ENCODE measurements at places on chromosomes 11 and 22. TPM values are rescaled to one million over a fixed set of nuclear protein-coding genes. Genes with fewer than 3 reads are reported as not detected.

Gene SNX32
- total RNA-seq = not detected

Gene IL18BP
- 9.8 TPM for total RNA-seq

Gene IFITM1
- total RNA-seq = 6.1 TPM

Gene ASCL2
- total RNA-seq = not detected

Gene ARHGAP8
- total RNA-seq = 67.5 TPM

Gene MS4A3
- not detected for total RNA-seq

Gene PRR33
- total RNA-seq = not detected

Gene MICAL2
- total RNA-seq = 37.4 TPM

Gene TOP3B
- 50.1 TPM for total RNA-seq

Gene CASP5
- total RNA-seq = not detected

Gene KCNK4
- total RNA-seq = not detected

Gene RCOR2
- total RNA-seq = 10.8 TPM

Gene SLCO2B1
- total RNA-seq = 0.81 TPM

- no peak for DNase-seq
- no peak overlapping the region for H3K27ac ChIP-seq
- H3K36me3 ChIP-seq = no peaks in the 10 kb centered on the region
- no peaks in the 10 kb centered on the region for H3K4me1 ChIP-seq
- H3K27me3 ChIP-seq = no peaks in the 10 kb centered on the region
Measured at GRCh38 chr11:111067994-111068393, 177.5 kb upstream of the POU2AF2 start.

GRCh38 chr11:113578033-113578380 is 102.8 kb upstream of the DRD2 start:
- DNase-seq = no peak
- no peak overlapping the region for H3K27ac ChIP-seq
- H3K27me3 ChIP-seq = peaks cover 4% of the 10 kb centered on the region
- H3K36me3 ChIP-seq = no peaks in the 10 kb centered on the region

- no peaks in the 10 kb centered on the region for H3K36me3 ChIP-seq
- DNase-seq = no peak
- no peak overlapping the region for H3K27ac ChIP-seq
- no peaks in the 10 kb centered on the region for H3K4me1 ChIP-seq
- H3K27me3 ChIP-seq = no peaks in the 10 kb centered on the region
Measured at GRCh38 chr22:34113381-34113780, 193.1 kb upstream of the LARGE1 start.

GRCh38 chr11:119378851-119379465 is 2.5 kb downstream of the USP2 start:
- no peaks in the 10 kb centered on the region for H3K27me3 ChIP-seq
- peaks cover 36% of the 10 kb centered on the region for H3K4me1 ChIP-seq
- H3K36me3 ChIP-seq = no peaks in the 10 kb centered on the region

DNA sequence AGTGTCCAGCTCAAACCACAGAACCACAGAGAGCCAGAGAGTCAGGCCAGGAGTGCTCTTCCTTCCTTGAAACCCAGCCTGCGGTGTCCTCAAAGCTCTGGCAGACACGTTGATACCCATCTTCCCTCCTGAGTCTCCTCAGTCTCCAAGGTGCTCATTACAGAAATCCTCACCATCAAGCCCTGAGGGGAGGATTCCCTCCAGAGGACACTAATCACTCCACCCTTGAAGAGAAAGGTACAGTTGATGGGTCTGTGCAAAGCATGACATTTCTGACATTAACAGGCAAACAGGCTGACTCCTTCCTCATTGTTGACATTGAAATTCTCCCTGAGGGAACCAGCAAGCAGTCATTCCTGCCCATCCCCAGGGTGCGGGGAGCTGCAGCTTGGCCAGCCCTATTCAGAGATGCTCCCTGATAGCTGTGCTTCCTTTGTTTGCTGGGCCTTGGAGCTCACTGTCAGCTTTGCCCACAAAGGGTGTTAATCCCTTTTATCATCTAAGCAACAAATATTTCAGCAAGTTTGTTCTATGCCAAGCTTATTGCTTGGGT is 101.7 kb upstream of the CSNK2A3 start:
- no peaks in the 10 kb centered on the region for H3K27me3 ChIP-seq
- H3K36me3 ChIP-seq = no peaks in the 10 kb centered on the region
- no peak overlapping the region for H3K4me3 ChIP-seq
- H3K4me1 ChIP-seq = peaks cover 26% of the 10 kb centered on the region
- no peak for DNase-seq

GRCh38 chr22:25085930-25086901 is 113.4 kb upstream of the CRYBB3 start:
- H3K4me1 ChIP-seq = no peaks in the 10 kb centered on the region
- no peak for DNase-seq
- no peak overlapping the region for H3K27ac ChIP-seq
- H3K4me3 ChIP-seq = no peak overlapping the region
- H3K27me3 ChIP-seq = no peaks in the 10 kb centered on the region
- no peaks in the 10 kb centered on the region for H3K36me3 ChIP-seq

GRCh38 chr11:44247508-44247907 is 62.4 kb downstream of the ALX4 start:
- DNase-seq = no peak
- no peak overlapping the region for H3K27ac ChIP-seq
- H3K27me3 ChIP-seq = no peaks in the 10 kb centered on the region
- no peak overlapping the region for H3K4me3 ChIP-seq
- H3K36me3 ChIP-seq = no peaks in the 10 kb centered on the region

- H3K27me3 ChIP-seq = no peaks in the 10 kb centered on the region
- H3K27ac ChIP-seq = no peak overlapping the region
- H3K36me3 ChIP-seq = no peaks in the 10 kb centered on the region
- no peak overlapping the region for H3K4me3 ChIP-seq
- no peak for DNase-seq
Measured at GRCh38 chr22:30365891-30366290, 9.1 kb downstream of the CCDC157 start.

GRCh38 chr11:122521626-122522025 is 133.9 kb upstream of the UBASH3B start:
- H3K27ac ChIP-seq = no peak overlapping the region
- DNase-seq = no peak
- no peaks in the 10 kb centered on the region for H3K36me3 ChIP-seq
- no peaks in the 10 kb centered on the region for H3K27me3 ChIP-seq

- no peak overlapping the region for H3K27ac ChIP-seq
- H3K36me3 ChIP-seq = no peaks in the 10 kb centered on the region
- no peaks in the 10 kb centered on the region for H3K4me1 ChIP-seq
- no peak for DNase-seq
- H3K4me3 ChIP-seq = no peak overlapping the region
- H3K27me3 ChIP-seq = no peaks in the 10 kb centered on the region
Measured at GRCh38 chr11:62961017-62961570, 23.7 kb downstream of the SLC22A6 start.

- no peak for DNase-seq
- peaks cover 2% of the 10 kb centered on the region for H3K4me1 ChIP-seq
- H3K4me3 ChIP-seq = no peak overlapping the region
- no peaks in the 10 kb centered on the region for H3K36me3 ChIP-seq
- H3K27me3 ChIP-seq = no peaks in the 10 kb centered on the region
Measured at GRCh38 chr11:19973136-19973635, 187.1 kb downstream of the DBX1 start.

- no peaks in the 10 kb centered on the region for H3K4me1 ChIP-seq
- DNase-seq = no peak
- H3K36me3 ChIP-seq = no peaks in the 10 kb centered on the region
- no peak overlapping the region for H3K4me3 ChIP-seq
Measured at GRCh38 chr11:102676084-102676483, 29.5 kb downstream of the MMP27 start.

DNA sequence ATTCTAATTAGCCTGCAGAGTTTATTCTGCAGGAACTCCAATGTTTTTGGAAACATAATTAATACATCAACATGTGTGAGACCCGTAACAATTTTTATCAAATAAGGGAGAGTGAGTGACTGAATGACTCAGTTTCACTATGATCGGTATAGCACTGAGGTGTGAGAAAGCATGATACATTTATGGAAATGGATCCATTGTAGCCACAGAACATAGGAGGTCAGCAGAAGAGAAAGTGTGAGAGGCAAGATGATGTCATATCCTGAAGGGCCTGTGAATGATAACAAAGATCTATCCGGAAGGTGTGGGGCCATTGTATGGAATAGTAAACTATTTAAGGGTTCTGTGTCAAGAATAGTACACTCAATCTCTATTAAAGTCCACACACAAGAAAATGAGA is 1406.1 kb upstream of the TENM4 start:
- no peak overlapping the region for H3K4me3 ChIP-seq
- no peaks in the 10 kb centered on the region for H3K27me3 ChIP-seq
- no peak overlapping the region for H3K27ac ChIP-seq

DNA sequence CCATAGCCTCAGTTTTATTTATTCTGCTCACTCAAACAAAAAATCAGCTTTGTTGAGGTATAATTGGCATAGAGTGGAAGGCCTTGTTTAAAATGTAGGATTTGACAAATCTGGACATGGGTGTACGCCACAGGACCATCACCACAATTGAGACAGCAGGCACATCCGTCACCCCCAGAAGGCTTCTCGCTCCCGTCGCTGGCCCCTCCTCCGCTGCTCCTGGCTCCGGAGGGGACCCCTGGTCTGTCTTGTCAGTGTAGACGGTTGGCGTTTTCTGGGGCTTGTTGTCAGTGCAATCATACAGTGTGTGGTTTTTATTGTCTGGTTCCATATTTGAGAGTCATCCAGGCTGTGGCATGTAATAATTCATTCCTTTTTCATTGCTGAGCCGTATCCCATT is 97.6 kb downstream of the KCNQ1 start:
- H3K4me1 ChIP-seq = no peaks in the 10 kb centered on the region
- DNase-seq = no peak
- H3K36me3 ChIP-seq = no peaks in the 10 kb centered on the region
- no peaks in the 10 kb centered on the region for H3K27me3 ChIP-seq
- H3K27ac ChIP-seq = no peak overlapping the region
- H3K4me3 ChIP-seq = no peak overlapping the region

- no peak overlapping the region for H3K27ac ChIP-seq
- H3K4me3 ChIP-seq = no peak overlapping the region
- no peaks in the 10 kb centered on the region for H3K4me1 ChIP-seq
- DNase-seq = no peak
Measured at GRCh38 chr11:26344647-26345046, 12.7 kb downstream of the ANO3 start.

- H3K27me3 ChIP-seq = no peaks in the 10 kb centered on the region
- H3K27ac ChIP-seq = no peak overlapping the region
- H3K4me3 ChIP-seq = no peak overlapping the region
Measured at GRCh38 chr11:111966678-111967077, 29.5 kb downstream of the DIXDC1 start.

- DNase-seq = no peak
- H3K4me3 ChIP-seq = no peak overlapping the region
- no peak overlapping the region for H3K27ac ChIP-seq
- no peaks in the 10 kb centered on the region for H3K36me3 ChIP-seq
- no peaks in the 10 kb centered on the region for H3K4me1 ChIP-seq
Measured at GRCh38 chr11:111370902-111371578, 8.0 kb downstream of the POU2AF1 start.

GRCh38 chr22:46626911-46627805 is 7.0 kb downstream of the GRAMD4 start:
- no peaks in the 10 kb centered on the region for H3K36me3 ChIP-seq
- no peak overlapping the region for H3K4me3 ChIP-seq
- no peaks in the 10 kb centered on the region for H3K27me3 ChIP-seq

- H3K36me3 ChIP-seq = no peaks in the 10 kb centered on the region
- H3K4me1 ChIP-seq = peaks cover 9% of the 10 kb centered on the region
- H3K27ac ChIP-seq = no peak overlapping the region
- H3K27me3 ChIP-seq = peaks cover 6% of the 10 kb centered on the region
Measured at GRCh38 chr11:75771646-75772410, 3.2 kb downstream of the DGAT2 start.

DNA sequence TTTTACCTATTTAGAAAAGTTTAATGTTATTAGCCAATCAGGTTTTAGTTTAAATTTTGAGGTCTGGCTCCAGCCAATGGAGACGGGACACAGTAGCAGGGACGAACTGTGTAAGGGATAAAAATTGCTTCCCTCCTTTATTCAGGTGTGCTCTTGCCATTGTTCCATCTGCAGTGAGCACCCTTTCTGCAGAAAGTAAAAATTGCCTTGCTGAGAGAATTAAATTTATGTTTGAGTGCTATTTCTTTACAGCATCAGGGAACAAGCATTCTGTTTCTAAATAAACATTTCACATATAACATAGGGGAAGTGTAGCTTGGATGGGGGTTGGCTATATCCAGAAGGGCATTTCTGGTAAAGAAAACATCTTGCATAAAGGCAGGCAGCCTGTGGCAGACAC is 36.4 kb upstream of the ZNRF3 start:
- H3K27me3 ChIP-seq = no peaks in the 10 kb centered on the region
- no peaks in the 10 kb centered on the region for H3K4me1 ChIP-seq
- no peak for DNase-seq
- H3K4me3 ChIP-seq = no peak overlapping the region
- no peak overlapping the region for H3K27ac ChIP-seq
- H3K36me3 ChIP-seq = no peaks in the 10 kb centered on the region

DNA sequence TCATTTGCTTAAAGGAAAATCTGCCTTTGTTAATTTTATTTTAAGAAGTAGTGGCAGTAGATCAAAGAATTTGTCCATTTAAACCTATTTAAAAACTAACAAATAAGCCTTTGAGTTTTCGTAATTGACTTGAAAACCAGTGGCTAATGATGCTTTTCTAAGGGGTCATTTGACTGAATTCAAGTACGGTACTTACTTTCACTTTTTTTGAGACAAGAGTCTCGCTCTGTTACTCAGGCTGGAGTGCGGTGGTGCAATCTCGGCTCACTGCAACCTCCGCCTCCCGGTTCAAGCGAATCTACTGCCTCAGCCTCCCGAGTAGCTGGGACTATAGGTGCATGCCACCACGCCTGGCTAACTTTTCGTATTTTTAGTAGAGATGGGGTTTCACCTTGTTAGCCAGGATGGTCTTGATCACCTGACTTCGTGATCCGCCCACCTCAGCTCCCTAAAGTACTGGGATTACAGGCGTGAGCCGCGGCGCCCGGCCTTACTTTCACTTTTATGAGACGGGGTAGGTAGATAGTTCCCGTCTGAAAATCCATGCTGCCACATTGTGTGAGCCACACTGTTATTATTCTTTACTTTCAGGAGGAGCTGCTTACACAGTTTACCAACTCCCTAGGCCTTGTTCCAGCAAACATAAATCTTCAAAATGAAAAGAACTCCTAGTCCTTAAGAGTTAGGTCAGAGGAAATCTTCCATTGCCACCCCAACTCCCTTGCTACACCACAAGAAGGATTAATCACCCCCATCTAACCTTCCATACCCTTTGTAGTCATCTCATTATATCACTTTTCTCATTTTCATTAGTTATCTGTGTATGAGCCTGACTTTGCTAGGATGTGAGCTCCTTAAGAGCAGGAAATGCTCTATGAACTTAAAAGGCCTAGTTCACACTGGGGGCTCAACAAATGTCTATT is 926.6 kb upstream of the CCDC90B start:
- no peak overlapping the region for H3K27ac ChIP-seq
- H3K27me3 ChIP-seq = no peaks in the 10 kb centered on the region
- no peaks in the 10 kb centered on the region for H3K36me3 ChIP-seq

DNA sequence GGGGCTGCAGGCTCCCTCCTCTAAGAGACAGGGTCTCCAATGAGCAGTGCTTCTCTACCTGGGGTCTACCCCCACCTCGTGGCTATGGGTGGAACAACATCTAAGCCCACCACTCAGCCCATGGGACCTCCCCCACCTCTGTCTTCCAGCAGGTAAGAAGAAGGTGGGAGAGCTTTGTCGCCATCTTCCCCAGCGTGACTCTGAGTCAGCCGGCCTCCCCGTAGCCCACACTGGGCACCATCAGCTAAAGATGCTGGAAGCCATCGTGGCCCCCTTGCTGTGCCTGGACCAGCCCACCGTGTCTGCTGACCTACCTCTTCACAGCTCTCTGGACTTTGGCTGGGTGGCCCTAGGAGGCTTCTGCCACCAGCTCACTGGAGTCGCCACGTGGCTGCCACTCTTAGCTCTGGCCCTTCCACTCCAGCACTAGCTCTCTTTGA is 944 bp downstream of the C11orf86 start:
- no peak overlapping the region for H3K27ac ChIP-seq
- H3K4me3 ChIP-seq = no peak overlapping the region
- no peaks in the 10 kb centered on the region for H3K36me3 ChIP-seq
- no peaks in the 10 kb centered on the region for H3K27me3 ChIP-seq
- H3K4me1 ChIP-seq = peaks cover 39% of the 10 kb centered on the region
